Activated CD4-positive, alpha-beta memory T cell treated with anti-CD3 and anti-CD28 coated beads for 36 hours (primary cell): ENCODE measurements at places on chromosomes 16 and 17. TPM values are rescaled to one million over a fixed set of nuclear protein-coding genes. Genes with fewer than 3 reads are reported as not detected.
A peak's percentile ranks its signal among the peaks of the same experiment; 100 is the strongest.

DNA sequence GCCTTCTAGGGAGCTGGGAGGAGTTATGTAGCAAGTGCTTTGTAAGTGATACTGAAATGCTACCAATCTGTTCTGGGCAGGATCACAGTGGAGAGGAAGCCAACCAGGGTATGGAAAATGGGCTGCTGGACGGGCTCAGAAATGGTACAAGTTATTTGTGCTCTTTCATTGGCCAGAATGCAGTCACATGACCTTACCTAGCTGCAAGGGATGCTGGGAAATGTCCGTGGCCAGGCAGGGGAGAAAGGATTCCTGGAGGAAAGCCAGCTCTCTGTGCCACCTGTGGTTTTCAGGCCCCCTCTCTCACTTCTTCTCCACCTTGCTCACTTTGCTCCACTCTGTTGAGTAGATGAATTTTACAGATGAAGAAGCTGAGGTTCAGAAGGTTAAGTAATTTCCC lies 4.8 kb downstream of the EEF2K start:
- H3K36me3 ChIP-seq, result peaks cover 28% of the 10 kb centered on the region
- peaks cover 32% of the 10 kb centered on the region for H3K4me1 ChIP-seq
- H3K27me3 ChIP-seq, result no peaks in the 10 kb centered on the region
- H3K27ac ChIP-seq, result no peak overlapping the region
- H3K4me3 ChIP-seq, result no peak overlapping the region

GRCh38 chr17:21090902-21091618 lies 35.7 kb upstream of the DHRS7B start:
- DNase-seq, result no peak
- H3K27me3 ChIP-seq, result no peaks in the 10 kb centered on the region
- H3K27ac ChIP-seq, result no peak overlapping the region
- peaks cover 5% of the 10 kb centered on the region for H3K4me1 ChIP-seq

GRCh38 chr16:54366943-54367342 lies 80.4 kb upstream of the IRX3 start:
- H3K27me3 ChIP-seq, result peaks cover 26% of the 10 kb centered on the region
- H3K36me3 ChIP-seq, result no peaks in the 10 kb centered on the region
- H3K4me1 ChIP-seq, result no peaks in the 10 kb centered on the region
- DNase-seq, result no peak

DNA sequence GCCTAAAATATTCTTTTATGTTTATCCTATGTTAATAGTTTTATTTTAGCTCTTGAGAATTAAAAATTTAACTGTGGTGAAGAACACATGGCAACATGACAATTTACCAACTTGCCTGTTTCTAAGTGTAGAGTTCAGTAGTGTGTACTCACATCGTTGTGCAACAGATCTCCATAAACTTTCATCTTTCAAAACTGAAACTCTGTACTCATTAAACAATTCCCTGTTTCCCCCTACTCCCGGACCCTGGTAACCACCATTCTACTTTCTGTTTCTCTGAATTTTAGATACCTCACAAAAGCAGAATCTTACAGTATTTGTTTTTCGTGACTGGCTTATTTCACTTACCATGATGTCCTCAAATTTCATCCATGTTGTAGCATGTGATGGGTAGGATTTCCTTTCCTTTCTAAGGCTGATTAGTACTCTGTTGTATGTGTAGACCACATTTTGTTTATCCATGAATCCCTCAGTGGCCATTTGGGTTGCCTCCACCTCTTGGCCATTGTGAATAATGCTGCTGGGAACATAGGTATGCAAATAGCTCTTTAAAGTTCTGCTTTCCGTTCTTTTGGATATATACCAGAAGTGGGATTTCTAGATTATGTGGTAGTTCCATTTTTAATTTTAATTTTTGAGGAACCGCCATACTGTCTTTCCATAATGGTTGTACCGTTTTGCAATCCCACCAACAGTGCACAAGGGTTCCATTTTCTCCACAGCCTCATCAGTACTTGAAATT lies 17.4 kb downstream of the IST1 start:
- no peaks in the 10 kb centered on the region for H3K27me3 ChIP-seq
- H3K36me3 ChIP-seq, result peaks cover 39% of the 10 kb centered on the region

DNA sequence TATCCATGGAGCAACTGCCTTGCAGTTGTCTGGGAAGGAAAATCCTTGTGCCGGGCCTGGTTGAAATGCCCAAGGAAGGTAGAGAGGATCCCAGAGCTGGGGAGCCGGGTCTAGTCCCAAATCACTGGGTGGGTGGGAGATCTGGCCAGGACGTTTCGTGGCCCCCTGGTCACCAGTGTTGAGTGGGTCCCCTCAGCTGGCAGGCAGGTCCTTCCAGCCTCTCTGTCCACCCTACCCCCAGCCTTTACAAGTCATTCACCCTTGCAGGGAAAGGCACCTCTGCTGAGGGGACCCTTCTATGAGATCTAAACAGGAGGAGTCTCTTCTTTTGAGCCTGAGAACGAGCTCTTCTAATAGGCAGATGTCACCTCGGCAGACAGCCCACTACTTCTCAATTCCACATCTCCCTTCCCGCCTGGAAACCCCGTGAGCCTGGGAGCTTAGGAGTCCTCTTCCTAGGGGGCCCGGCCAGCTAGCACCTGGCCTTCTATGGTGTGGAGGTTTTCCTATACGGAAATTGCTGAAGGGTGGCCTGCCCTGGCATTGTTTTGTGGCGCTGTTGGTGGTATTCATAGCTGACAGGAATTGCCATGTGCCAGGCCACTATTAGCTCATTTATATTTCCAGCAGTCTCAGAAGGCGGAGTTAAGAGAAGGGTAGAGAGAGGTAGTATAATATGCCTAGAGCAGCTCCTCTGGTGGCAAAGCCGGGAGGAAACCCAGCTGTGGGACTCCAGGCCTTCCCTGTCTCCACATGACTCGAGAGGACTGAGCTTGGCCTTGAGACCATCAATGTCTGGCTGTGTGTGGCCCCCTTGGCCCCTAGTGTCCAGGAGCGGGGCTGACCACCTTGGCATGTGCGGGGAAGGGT lies 13.3 kb downstream of the MPRIP start:
- H3K27ac ChIP-seq, result no peak overlapping the region
- H3K27me3 ChIP-seq, result no peaks in the 10 kb centered on the region
- peaks cover 37% of the 10 kb centered on the region for H3K4me1 ChIP-seq

Gene PRSS22
- total RNA-seq, result 0.24 TPM

Gene ZFP3
- 1.8 TPM for total RNA-seq

Gene CDH16
- total RNA-seq, result not detected

Gene CORO6
- 21.3 TPM for total RNA-seq

Gene PTX4
- not detected for total RNA-seq

- H3K36me3 ChIP-seq, result peaks cover 37% of the 10 kb centered on the region
- no peak overlapping the region for H3K4me3 ChIP-seq
- H3K27ac ChIP-seq, result no peak overlapping the region
- no peaks in the 10 kb centered on the region for H3K27me3 ChIP-seq
Measured at GRCh38 chr16:24152826-24153225, 103.3 kb upstream of the CACNG3 start.

DNA sequence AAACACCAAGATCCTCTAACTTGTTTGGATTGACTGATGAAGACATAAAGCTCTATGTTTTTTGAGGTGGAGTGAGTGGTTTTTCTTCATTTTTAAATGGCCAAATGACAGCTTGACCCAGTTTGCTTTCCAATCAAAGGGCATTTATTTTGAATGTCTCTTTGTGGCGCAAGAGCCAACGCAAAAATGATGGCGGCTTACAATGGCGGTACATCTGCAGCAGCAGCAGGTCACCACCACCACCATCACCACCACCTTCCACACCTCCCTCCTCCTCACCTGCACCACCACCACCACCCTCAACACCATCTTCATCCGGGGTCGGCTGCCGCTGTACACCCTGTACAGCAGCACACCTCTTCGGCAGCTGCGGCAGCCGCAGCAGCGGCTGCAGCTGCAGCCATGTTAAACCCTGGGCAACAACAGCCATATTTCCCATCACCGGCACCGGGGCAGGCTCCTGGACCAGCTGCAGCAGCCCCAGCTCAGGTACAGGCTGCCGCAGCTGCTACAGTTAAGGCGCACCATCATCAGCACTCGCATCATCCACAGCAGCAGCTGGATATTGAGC lies 329 bp downstream of the NLK start:
- no peaks in the 10 kb centered on the region for H3K36me3 ChIP-seq
- peak overlapping the region; percentile 74 for H3K4me3 ChIP-seq
- peak overlapping the region; percentile 58 for H3K27ac ChIP-seq
- no peaks in the 10 kb centered on the region for H3K27me3 ChIP-seq
- no peak for DNase-seq

Gene PHAF1
- 11.4 TPM for total RNA-seq

Gene ITGB4
- 0.67 TPM for total RNA-seq

Gene NDE1
- 119 TPM for total RNA-seq

DNA sequence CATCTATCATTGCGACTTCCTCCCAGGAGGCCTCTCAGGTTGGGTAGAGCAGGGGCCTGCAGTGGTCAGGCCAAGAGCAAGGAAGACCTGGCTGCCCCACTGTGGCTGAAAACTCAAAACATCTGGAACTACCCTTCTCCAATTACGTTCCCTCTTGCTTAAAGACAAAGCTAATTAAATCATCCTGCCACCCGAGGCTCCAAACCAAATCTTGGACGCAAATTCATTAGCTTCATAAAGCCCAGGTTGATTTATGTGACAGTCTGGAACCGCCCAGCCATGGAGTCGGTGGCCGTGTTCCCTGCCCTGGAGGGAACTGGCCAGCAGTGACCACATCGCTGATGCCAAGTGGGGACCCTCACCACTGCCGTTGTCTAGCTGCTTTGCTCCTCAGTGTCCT lies 21.4 kb downstream of the GRIN2C start:
- DNase-seq, result no peak
- H3K4me3 ChIP-seq, result no peak overlapping the region
- H3K27ac ChIP-seq, result no peak overlapping the region
- H3K4me1 ChIP-seq, result peaks cover 9% of the 10 kb centered on the region
- H3K36me3 ChIP-seq, result peaks cover 19% of the 10 kb centered on the region

DNA sequence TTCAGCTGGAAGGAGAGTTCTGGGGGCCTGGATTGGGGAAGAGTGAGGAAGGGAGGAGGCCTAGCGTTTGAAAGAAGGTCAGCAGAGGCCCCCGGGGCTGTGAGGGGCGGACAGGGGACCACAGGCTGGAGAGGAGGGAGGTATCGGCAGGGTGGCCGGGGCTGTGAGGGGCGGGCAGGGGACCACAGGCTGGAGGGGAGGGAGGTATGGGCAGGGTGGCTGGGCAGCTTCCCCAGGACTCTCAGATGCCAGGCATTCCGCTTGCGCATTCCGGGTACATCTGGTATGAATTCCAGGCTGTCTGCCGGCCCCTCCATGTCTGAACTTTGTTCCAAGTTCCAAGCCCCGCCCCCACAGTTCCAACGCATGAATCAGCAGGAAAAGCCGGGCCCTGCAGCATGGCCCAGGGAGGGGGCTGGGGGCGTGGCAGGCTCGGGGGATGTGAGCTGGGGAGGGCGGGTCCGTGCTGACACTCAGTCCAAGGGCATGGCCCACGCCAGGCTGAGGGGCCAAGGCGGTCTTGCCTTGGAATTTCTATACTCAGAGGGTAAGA lies 4.3 kb upstream of the TLCD2 start:
- H3K27ac ChIP-seq, result no peak overlapping the region
- DNase-seq, result peak; percentile 38
- H3K4me1 ChIP-seq, result peaks cover 28% of the 10 kb centered on the region
- H3K36me3 ChIP-seq, result peaks cover 1% of the 10 kb centered on the region
- H3K4me3 ChIP-seq, result peak overlapping the region; percentile 38

GRCh38 chr16:29694384-29695195 lies 15.6 kb downstream of the QPRT start:
- H3K4me1 ChIP-seq, result peaks cover 4% of the 10 kb centered on the region
- no peaks in the 10 kb centered on the region for H3K36me3 ChIP-seq
- H3K4me3 ChIP-seq, result no peak overlapping the region

- H3K4me3 ChIP-seq, result peak overlapping the region; percentile 84
- DNase-seq, result peak; percentile 37
- no peaks in the 10 kb centered on the region for H3K27me3 ChIP-seq
- H3K4me1 ChIP-seq, result peaks cover 24% of the 10 kb centered on the region
Measured at GRCh38 chr17:82023447-82024241, 539 bp downstream of the LRRC45 start.

Gene NHLRC4
- 0.31 TPM for total RNA-seq

- peaks cover 5% of the 10 kb centered on the region for H3K27me3 ChIP-seq
- H3K4me3 ChIP-seq, result no peak overlapping the region
- no peak for DNase-seq
- no peak overlapping the region for H3K27ac ChIP-seq
- H3K36me3 ChIP-seq, result peaks cover 2% of the 10 kb centered on the region
- H3K4me1 ChIP-seq, result peaks cover 3% of the 10 kb centered on the region
Measured at GRCh38 chr17:19249681-19250080, 12.5 kb downstream of the EPN2 start.

Gene ALOX15B
- total RNA-seq, result not detected

- DNase-seq, result no peak
- H3K27ac ChIP-seq, result no peak overlapping the region
- H3K4me1 ChIP-seq, result peaks cover 6% of the 10 kb centered on the region
- no peak overlapping the region for H3K4me3 ChIP-seq
- peaks cover 31% of the 10 kb centered on the region for H3K36me3 ChIP-seq
Measured at GRCh38 chr16:88008840-88009239, 57.6 kb downstream of the BANP start.
